ENCODE measurements at places on chromosomes 4 and X.

GRCh38 chr4:2284934-2285612 is 23.2 kb upstream of the MXD4 start:
- no peak for DNase-seq

- no peak for DNase-seq
Measured at GRCh38 chr4:98195005-98195404, 51.7 kb upstream of the STPG2 start.

GRCh38 chr4:55801498-55801897 is 18.1 kb upstream of the EXOC1L start:
- no peak for DNase-seq

- DNase-seq, result no peak
Measured at GRCh38 chr4:98677799-98678198, 19.4 kb upstream of the TSPAN5 start.

DNA sequence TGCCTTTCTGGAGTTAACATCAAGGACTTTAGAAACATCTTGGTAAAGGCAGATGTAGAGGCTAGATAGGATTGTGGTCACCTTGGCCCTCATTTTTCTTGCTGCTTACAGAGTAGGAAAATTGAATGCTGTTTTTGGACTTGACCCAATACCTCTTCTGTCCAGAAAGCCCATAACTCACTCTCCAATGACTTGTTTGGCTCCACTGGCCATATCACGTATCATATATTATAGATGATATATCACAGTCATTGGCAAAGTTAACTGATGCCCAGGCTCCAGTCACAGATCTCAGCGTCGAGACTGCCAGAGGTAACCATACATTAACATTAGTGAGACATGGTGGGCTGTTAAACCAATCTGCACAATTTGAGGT is 88.1 kb upstream of the PLAC1 start:
- no peak for DNase-seq

GRCh38 chr4:37393889-37394288 is 149.3 kb downstream of the NWD2 start:
- no peak for DNase-seq

GRCh38 chrX:24979081-24979480 is 36.7 kb downstream of the ARX start:
- no peak for DNase-seq

DNA sequence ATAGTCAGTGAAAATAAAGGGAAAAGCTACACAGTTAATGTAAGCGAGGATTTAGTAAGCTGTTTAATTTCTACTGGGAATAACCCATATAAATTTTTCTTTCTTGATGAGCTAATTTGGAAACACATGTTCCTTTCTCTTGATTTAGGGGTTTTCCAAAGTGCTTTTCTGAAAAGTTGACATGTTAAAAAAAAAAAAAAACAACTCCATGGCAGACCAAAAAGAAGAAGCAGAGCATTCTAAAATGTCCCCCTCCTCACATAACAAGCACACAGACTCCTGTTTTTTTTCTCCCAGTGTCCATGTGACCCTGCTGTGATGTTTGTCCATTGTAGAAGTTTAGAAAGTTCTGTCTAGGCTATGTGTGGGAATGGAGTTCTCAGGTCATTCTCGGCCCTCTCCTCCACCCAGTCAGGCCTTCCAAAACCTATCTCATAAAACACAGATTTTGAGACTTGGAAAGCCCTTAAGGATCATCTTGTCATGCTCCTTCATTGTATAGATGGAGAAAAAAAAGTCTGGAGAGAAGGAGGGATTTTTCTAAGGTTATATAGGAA is 792 bp downstream of the CLIC2 start:
- DNase-seq, result no peak

- DNase-seq, result no peak
Measured at GRCh38 chr4:154616287-154616686, 3.8 kb upstream of the FGG start.

GRCh38 chrX:154021131-154021611 is 1.5 kb upstream of the IRAK1 start:
- no peak for DNase-seq

- no peak for DNase-seq
Measured at GRCh38 chr4:113732-114131, 10.6 kb upstream of the ZNF718 start.

GRCh38 chr4:123452616-123453015 is 56.0 kb downstream of the SPRY1 start:
- DNase-seq, result no peak

DNA sequence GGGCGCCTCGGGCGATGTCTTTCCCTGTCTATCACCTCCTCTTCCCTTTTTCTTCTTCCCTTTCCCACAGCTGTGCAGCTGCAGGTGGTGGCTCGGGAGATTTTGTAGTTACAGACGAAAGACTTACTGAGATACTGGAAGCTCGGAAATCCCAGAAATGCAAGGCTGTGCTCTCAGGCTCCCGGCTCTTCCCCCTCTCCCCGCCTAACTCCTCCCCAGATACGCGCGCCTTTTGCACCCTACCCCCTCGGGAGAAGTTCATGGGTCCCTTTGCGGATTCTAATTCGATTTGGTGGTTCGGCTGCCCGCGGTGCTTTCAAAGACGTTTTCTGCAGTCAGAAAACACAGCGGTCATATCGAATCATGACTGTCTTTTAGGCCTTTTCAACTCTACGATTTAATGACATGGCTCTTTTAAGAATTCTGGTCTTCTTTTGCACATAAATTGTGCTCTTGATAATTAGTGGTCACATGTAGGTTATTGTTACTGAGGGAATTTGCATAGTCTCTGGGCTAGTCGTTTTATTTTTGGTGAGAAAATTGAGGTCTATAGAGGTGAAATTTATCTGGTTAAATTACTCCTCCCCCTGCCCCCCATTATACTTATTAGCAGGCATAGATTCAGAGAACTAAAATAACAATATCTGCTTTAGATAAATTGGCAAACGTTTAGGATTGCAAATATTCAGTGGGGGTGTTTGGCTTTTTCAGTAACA is 1.6 kb downstream of the SEPTIN11 start:
- DNase-seq, result peak; percentile 18

GRCh38 chr4:19721587-19721986 is 530.1 kb upstream of the SLIT2 start:
- DNase-seq, result no peak
